Activated naive CD8-positive, alpha-beta T cell treated with anti-CD3 and anti-CD28 coated beads, Interleukin-2, amount 50 U/mL, for 24 hours (primary cell): ENCODE measurements at places on chromosomes 1 and 21.

DNA sequence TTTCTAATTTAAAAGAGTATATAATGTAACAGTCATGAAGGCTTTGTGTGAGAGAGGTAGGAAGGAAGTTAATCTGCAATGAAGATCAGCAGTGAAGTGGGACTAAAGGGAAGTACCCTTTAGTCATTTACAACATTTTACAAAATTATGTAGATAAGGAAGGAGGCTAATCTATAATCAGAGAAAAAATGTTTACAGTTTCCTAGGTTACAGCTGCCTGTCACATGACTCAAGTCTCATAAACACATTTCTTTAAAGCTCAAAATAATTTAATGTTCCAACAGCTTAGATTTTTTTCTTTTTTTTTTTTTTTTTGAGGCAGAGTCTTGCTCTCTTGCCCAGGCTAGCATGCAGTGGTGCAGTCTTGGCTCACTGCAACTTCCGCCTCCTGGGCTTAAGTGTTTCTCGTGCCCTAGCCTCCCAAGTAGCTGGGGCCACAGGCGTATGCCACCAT is 26.2 kb upstream of the CAP1 start:
- no peak for DNase-seq

DNA sequence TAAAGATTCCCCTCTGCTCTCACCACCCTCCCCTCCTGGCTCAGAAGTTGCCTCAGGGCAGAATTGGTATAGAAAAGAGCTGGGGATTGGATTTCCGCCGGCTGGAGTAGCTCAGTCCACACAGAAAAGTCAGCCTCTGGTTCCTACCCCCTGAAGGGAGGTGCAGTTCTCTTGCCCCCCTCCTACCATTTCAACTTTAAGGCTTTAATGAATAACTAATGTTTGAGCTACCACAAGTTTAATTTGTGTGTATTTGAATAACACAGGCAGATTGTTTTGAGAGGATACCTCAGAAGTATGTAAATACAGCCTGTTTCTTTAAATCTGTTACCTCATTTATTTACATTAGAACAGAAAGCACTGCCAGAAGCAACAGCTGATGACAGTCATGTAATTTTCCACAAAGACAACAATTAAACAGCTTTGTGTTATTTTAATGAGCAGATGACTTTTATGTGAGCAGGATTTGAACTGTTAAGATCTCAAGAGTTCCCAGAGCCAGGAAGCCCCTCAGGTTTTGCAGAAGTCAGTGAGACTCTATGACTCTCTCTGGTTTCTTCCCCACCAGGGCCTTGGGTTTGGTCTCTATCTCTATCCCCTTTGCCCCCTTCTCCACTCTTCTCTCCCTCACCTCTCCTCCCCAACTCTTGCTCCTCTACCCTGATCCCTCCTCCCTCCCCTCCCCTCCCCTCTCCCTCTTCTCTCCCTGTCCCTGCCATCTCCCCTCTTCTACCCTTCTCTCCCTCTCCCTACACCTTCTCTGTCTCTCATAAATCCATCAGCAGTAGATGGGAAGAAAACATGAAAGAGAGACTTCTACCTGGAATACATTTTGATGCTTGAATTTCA is 26.3 kb downstream of the DUSP10 start:
- DNase-seq = no peak

GRCh38 chr1:227730630-227731151 is 4.4 kb downstream of the JMJD4 start:
- no peak for DNase-seq

DNA sequence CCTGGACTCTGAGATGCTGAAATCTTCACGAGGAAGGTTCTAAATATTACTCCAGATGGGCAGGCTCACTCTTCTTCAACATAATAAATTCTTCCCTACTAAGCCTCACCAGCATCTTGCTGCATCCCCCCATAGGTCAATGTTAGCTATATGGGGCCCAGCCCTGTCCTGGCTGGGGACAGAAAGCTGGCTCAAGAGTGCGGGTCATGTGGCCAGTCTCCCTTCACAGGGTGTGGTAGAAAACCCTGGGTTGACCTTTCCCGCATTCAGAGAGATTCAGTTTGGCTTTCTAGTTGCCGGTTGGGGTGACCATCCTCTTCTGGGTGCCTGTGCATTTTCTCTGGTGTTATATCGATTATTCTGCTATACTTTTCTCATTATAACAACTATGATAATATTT is 19.8 kb upstream of the KPRP start:
- no peak for DNase-seq

- no peak for DNase-seq
Observed at GRCh38 chr21:26837539-26837938, 7.7 kb downstream of the ADAMTS1 start.

- DNase-seq = peak; percentile 46
Observed at GRCh38 chr1:24484199-24484598, 18.4 kb upstream of the RCAN3 start.

GRCh38 chr1:198856601-198857000 is 217.8 kb downstream of the PTPRC start:
- no peak for DNase-seq

DNA sequence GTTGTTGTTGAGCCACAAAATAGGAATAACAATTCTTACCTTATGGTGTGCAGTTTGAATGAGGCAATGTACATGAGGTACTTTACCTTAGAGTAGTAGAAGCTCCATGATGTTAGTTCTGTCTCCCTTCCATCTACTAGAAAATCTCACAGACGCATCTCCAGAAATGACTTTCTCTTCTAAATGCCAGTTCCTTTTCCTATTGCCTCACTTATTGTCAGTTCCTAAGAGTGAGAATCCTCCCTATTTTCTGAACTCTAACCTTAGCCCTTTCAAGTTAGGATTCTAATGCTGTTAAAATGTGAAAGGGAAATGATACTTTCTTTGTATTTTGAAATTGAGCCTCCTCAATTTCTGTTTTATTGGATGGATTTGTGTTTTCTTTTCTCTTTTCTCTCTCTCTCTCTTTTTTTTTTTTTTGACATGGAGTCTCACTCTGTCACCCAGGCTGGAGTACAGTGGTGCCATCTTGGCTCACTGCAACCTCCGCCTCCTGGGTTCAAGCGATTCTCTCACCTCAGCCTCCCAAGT is 18.6 kb upstream of the MAPKAPK2 start:
- no peak for DNase-seq

DNA sequence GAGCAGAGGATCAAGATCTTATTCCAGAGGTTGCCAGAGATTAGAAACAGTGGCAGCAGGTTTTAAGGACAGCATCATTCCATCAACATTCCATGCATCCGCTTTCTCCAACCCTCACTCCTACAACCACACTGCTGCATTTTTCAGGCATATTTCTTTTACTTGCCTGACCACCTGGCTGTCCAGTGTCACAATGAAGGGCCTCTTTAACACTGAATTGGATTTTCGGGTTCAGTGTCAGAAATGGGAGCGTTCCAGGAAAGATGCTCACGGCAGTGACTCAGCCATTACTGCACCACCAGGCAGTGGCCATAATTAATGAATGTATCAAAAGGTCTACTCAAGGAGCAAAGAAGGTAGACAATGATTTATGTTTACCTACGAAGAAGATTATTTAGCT is 200.4 kb upstream of the ESRRG start:
- no peak for DNase-seq

DNA sequence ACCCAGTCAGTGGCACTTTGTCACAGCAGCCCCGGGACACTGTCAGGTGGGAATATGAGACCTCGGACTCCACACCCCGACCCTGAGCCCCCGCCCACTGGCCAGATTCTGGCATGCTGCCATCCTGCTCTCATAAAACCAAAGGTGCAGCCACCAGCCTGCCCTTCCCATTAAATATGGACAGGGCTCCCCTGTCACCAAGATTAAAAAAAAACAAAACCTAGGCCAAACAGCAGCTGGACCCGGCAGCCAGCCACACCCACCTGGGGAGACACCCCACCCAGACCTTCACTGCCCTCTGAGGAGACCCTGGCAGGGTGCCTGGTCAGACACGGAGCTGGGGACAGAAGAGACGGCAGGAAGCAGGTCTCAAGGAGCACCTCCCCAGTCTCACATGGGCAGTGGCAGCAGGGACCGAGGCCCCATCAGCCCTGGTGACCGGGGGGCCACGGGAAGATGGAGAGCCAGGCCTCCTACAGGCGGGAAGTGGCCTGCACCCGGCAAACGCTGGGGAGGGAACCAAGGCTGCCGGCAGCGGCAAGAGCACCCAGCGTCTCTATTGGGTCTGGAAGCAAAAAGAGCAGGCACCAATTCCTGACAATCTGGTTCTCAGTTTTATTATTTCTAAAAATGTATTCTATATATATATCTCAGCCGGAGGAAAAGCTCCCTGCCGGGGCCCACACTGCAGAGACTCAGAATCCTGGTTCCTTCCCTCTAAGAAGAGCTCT is 61.9 kb downstream of the ACOT7 start:
- no peak for DNase-seq

- DNase-seq = peak; percentile 33
Observed at GRCh38 chr1:230270559-230271281, 155.4 kb downstream of the PGBD5 start.

DNA sequence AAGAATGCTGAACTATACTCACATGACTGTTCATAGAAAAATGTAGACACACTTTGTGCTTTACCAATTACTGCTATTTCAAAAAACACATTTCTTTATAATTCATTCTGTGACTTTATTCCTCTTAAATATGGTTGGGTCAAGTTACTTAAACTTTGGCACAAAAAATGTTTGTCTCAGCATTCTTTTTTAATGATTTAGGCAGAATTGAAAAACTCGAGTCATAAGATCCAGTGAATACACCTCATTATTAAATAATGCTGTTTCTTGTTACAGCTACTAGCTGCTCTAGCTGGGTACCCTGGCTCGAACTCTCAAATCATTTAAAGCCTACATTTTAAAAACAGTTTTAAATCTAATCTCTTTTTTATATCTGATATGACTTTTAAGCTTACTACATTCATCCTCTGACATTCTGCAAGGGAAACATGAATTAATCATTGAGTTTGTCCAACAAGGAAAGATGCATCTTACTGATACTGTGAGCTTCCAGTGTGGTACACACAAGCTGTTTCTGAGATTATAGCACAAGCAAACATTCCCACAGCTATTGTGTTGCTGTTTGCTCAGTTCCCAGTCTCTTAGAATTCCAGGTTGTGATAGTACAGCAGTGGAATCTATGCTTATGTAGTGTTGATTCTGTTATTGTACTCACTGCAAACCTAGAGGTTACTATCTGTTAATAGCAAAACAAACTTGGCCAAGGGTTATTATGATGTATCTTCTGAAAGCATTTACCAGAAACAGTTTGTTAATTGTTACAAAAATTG is 746.5 kb downstream of the USP25 start:
- DNase-seq = no peak

GRCh38 chr1:192474080-192474683 is 101.4 kb upstream of the RGS1 start:
- DNase-seq = no peak
